ENCODE measurements at places on chromosomes 5 and 9.

DNA sequence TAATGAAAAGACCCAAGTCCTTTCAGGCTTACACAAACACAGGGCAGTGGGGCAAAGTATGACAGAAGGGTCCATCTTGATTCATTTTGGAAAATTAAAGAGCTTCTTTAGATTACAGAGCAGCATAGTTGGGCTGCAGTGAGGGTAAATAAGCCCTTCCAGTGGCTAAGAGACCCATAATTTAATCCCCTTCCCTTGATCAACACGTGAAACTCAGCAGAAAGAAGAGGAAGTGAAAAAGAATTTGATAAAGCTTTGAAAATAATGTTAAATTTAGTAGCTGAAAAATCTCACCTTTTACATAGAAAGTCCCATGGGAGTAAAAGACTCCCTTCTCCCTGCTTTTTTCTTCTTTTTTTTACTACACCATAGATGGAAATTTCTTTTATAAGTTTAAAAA lies 87.6 kb downstream of the FREM1 start:
- DNase-seq = no peak

GRCh38 chr5:111223101-111223786 lies 940 bp upstream of the CAMK4 start:
- no peak for DNase-seq

- DNase-seq = no peak
Measured at GRCh38 chr9:20623021-20623747, 885 bp upstream of the MLLT3 start.

- DNase-seq = peak; percentile 95
Measured at GRCh38 chr5:116492016-116492623, 82.5 kb downstream of the SEMA6A start.

GRCh38 chr5:1827886-1828397 lies 26.7 kb downstream of the NDUFS6 start:
- no peak for DNase-seq

- peak; percentile 60 for DNase-seq
Measured at GRCh38 chr9:30301271-30301963, 2083.0 kb upstream of the ACO1 start.

- no peak for DNase-seq
Measured at GRCh38 chr5:117667105-117667504, 1092.5 kb upstream of the SEMA6A start.

DNA sequence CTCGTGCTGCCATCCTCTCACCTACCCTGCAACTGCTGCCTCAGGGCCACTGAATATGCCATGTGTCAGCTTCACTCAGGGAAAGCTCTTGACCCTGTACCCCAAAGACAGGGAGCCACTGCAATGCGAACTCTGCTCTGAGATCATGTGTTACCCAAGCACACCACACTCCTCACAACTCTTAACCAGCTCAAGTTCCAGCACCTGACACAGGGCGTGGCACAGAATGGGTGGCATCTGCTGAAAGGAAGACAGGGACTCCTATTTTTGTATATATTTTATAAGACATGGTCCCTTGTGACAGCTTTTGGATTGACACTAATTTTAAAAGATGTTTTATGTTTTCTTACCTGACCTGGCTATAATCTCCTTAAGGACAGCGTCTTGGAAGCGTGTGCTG lies 10.7 kb downstream of the PHYKPL start:
- DNase-seq = no peak

DNA sequence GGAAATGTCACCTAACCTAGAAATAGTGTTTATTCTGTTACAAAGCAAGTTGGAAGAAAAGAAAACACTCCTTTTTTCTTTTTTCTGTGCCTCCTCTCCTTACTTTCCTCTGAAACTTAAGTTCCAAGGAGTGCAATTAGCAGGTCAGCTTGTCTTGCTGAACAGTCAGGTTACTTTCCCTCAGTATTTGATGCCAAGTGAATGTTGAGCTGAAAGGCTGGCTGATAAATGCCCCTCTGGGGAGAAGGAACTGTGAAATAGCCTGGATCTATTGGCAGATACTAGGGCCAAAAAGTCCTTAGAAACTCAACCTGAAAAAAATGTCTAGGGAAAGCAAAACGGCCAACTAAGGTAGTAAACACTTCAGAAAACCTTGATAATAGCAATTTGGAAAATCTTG lies 43.6 kb downstream of the GRIA1 start:
- DNase-seq = no peak

DNA sequence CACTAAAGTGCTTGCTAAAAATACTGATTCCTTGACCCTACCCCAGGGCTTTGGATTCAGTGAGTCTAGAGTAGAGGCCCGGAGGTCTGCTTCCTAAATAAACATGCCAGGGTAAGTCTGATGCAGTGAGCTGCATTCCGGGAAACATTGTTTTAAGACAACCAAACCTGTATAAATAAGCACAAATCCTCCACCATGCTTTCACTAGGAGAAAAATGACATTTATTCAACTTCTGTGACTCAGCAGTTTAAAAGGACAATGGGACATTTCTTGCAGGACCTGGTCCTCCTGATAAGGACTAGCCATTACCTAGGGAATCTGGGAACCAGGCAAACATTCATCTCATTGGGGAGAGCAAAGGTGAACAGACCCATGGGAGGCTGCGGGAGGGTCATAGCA lies 335.3 kb downstream of the MLLT3 start:
- DNase-seq = no peak

DNA sequence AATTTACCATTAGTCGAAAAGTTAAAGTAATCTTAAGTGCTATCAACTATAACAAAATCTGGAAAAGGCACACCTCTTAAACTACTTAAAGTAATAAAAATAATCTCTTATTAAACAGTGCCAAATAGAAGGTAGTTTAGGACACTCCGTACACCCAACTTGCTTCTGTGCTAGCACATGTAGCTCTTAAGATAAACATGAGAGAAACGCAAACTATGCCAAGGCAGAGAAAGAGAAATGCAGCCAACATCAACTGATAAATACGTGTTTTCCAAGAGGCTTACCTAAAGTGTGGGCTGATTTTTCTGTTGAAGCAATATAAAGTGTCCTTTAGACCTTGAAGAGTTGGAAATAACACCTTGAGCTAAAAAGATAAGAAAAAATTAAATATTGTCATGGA lies 480.6 kb upstream of the DAB2 start:
- no peak for DNase-seq

GRCh38 chr5:74954919-74955318 lies 88.7 kb upstream of the FAM169A start:
- DNase-seq = no peak

- no peak for DNase-seq
Measured at GRCh38 chr5:129112295-129112694, 17.7 kb downstream of the ISOC1 start.

- DNase-seq = peak; percentile 61
Measured at GRCh38 chr9:91758491-91758981, 191.5 kb downstream of the ROR2 start.

DNA sequence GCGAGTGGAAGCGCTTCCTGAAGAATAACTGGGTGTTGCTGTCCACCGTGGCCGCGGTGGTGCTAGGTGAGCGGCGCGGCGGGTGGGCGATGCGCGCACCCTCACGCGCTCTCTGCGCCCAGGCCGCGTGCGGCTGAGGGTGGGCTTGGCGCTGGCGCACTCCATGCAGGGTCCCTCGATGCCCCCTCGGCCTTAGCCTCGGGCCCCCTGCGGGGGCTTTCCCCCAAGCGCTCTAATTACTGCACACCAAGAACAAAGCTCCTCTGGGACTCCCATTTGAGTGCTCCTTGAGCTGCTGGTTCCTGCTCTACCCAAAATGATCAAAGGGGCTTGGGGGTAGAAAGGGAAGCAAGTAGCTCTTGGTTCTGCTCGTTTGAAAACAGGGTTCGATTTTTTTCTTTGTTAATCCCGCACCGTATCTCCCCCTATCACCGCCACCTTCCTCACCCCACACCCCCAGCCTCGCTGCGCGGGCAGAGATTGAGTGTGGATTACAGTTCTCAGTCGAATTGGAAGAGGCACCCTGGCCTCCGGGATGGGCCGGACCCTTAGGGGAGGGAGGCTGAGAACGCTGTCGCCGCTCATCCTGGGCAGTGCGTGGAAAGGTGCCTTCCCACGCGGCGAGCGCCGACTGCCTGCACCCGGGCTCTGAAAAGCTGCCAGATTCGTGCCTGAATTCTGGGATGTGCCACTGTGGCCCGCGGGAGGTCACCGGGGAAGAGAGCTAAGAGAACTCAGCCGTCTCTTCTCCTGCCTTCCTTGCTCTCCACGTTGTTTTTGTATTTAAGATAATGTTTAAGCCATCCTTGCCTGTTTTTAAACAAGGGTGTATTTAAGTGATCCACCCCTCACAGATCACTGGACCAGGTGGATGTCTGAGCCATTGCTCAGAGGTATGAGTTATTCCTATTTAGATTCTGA lies 697 bp downstream of the SLC1A1 start:
- DNase-seq = no peak

- no peak for DNase-seq
Measured at GRCh38 chr5:133425222-133425621, 187.1 kb downstream of the FSTL4 start.

GRCh38 chr9:34179213-34180136 lies 632 bp downstream of the UBAP1 start:
- peak; percentile 42 for DNase-seq

DNA sequence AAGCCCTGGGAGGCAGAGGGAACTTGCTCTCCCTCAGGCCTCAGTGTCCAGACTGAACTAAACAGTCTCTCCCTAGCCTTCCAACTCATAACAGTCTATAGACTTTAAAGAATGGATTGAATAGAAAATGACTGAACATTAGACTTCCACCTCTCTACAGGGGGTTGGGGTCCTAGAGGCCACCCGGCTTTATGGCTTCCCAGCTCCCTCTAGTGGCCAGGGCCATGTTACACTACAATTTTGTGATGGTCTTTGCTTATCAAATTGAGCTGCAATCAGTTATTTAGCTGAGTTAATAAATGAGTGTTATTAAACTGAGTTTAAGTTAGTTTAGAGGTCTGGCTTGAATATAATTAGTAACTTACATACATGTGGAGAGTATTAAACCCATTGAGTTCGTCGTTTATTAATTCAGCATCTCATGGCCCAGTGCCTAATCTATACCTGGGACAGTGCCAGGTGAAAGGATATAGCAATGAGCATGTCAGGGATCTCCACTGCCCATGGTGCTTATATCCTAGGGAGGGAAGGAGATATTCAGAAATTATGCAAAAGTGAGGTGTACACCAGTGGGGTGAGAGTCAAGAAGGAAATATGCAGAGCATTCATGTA lies 105.2 kb downstream of the SH3TC2 start:
- peak; percentile 54 for DNase-seq

DNA sequence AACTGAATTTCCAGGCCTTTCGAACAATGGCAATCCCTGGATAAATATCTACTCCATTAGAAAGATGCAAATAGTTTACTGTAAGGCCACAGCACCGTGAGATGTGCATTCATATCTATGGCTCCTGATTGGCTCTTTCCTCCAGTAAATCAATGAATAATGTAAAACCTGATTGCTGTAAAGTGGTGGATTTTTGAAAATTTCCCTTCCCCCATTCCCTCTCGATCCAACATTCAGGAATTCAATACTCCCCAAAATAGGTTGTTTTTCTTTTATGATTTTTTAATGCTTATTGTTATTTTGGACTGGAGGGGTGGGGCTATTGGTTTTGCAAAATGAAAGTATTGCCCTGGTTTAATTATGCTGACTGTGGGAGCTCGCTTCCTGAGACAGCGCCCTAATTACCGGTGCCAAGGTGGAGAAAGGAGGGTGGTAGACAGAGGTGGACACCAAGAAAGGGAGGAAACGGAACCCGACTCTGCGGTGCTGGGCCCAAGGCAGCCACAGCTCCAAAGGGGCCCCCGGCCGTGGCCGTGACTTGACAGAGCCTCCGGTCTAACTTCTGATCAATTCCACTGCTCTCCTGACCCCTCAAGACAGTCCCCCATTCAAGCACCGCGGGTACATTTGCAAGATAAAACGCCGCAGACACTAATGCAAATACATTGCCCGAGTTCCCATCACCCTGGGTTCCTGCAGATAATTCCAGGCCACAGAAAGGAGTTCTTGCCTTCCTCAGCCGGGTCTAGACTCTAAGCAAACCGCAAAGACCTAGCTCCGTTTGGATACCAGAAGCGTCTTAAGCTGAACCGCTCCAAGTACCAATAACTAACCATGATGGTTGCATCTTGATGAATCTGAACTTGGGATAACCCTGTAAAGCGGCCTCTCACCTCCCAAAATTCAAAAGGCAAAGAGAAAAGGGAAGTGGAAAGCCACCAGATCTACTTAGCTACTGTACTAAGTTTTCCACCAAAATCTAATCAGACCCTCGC lies 211.2 kb downstream of the MEF2C start:
- DNase-seq = peak; percentile 33

DNA sequence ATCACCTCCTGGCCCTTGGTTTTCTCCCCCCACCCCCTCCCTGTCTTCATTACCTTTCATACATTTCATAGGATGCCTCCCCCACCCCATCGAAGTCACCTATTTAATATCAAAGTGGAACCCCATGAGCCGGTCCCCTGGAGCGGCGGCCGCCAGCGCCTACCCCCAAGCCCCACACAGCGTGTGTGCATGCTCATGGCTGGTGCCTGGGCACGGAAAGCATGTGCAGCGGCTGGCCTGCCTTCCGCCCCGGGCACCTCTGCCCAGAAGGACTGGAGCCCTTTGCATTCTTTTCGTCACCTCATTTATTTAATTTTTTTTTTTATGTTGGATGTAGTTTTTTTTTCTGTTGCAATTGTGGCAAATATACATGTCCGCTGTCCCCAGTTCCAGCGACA lies 116.2 kb downstream of the WNK2 start:
- DNase-seq = no peak

- no peak for DNase-seq
Measured at GRCh38 chr9:89476546-89476945, 21.4 kb downstream of the SEMA4D start.

DNA sequence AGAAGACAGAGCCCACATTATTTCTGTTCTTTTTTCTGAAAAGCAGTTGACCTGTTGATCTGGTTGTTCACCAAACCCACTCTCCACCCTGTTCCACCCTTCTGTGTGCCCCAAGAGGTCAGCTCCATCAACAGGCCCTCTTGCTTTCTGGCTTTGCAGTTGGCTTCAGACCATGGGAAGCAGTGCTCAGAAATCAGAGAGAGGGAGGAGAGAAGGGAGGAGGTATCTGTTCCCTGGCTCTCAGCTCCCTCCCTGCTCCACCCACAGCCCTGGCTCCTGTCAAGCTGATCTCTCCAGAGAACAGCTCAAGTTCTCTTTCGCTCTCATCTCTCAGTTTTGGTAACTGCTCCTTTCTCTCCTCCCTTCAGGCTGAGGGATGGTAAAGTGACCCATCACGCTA lies 144.2 kb upstream of the RAI14 start:
- DNase-seq = no peak
